Spleen (tissue), 13 donors: ENCODE measurements at places on chromosomes 3 and 15. TPM values are rescaled to one million over a fixed set of nuclear protein-coding genes. Genes with fewer than 3 reads are reported as not detected.
A peak's percentile ranks its signal among the peaks of the same experiment; 100 is the strongest.

DNA sequence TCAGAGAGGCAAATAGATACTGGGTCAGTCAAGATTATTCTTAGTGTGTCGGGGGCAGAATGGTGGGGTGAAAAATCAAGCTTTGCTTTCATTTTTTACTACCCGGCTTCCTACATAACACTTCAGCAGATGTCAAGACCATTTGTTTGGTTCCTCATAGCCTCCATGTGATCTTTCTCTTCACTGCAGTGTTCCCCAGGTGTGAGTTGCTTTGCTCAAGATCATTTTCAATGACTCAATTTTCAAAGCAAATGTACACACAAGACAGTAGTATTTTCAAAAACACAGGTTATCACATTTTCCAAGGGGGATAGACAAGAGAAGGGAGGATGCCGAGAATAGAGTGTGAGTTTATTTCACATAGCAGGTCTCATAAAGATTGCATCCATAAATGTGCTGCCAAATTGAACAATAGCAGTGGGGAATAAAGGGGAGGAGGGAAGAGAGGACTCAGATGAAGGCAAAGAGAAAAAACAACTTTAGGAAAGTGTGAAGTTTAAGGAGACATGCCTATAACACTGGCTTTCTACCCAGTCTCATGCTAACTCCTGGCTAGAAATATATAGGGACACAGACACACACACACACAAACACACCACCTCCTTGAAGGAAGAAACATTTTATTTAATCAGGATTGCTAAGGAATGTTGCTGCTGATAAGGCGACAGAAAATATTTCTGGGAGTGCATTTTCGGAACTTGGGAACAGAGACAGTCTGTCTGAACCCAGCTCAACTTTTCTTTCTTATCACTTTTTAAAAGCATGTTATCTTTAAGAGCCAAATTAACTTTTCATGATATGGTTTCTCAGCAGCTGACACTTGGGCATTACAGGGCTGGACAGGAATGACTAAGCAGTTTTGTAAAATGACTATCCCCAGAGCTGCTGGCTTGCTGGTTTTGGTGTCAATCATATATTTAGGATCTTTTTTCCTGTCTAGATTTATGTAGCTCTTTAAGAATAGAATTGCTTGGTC lies 402.4 kb downstream of the RBMS3 start:
- H3K27me3 ChIP-seq: no peaks in the 10 kb centered on the region
- H3K4me1 ChIP-seq: no peaks in the 10 kb centered on the region
- no peaks in the 10 kb centered on the region for H3K36me3 ChIP-seq
- no peak for DNase-seq
- no peak overlapping the region for H3K4me3 ChIP-seq
- peak overlapping the region; percentile 36 for H3K27ac ChIP-seq

GRCh38 chr3:106214641-106215040 lies 345.8 kb upstream of the CBLB start:
- no peak overlapping the region for H3K27ac ChIP-seq
- no peaks in the 10 kb centered on the region for H3K27me3 ChIP-seq
- no peak overlapping the region for H3K4me3 ChIP-seq
- no peak for DNase-seq
- no peaks in the 10 kb centered on the region for H3K4me1 ChIP-seq
- no peaks in the 10 kb centered on the region for H3K36me3 ChIP-seq

GRCh38 chr15:86558252-86558651 lies 478.6 kb downstream of the AGBL1 start:
- DNase-seq: no peak
- H3K4me1 ChIP-seq: no peaks in the 10 kb centered on the region
- H3K36me3 ChIP-seq: no peaks in the 10 kb centered on the region
- H3K4me3 ChIP-seq: no peak overlapping the region
- H3K27me3 ChIP-seq: no peaks in the 10 kb centered on the region

- H3K36me3 ChIP-seq: no peaks in the 10 kb centered on the region
- no peaks in the 10 kb centered on the region for H3K4me1 ChIP-seq
- H3K27ac ChIP-seq: no peak overlapping the region
- no peaks in the 10 kb centered on the region for H3K27me3 ChIP-seq
- no peak for DNase-seq
These were observed 259.6 kb upstream of the ZNF717 start for GRCh38 chr3:76044601-76045600.

FBXO40 gene
- not detected for total RNA-seq

GRCh38 chr3:188106887-188107830 lies 46.8 kb upstream of the LPP start:
- peaks cover 16% of the 10 kb centered on the region for H3K4me1 ChIP-seq
- no peak overlapping the region for H3K4me3 ChIP-seq
- DNase-seq: no peak
- no peak overlapping the region for H3K27ac ChIP-seq
- no peaks in the 10 kb centered on the region for H3K27me3 ChIP-seq

GOLGA8N gene
- total RNA-seq: 18.9 TPM

DNA sequence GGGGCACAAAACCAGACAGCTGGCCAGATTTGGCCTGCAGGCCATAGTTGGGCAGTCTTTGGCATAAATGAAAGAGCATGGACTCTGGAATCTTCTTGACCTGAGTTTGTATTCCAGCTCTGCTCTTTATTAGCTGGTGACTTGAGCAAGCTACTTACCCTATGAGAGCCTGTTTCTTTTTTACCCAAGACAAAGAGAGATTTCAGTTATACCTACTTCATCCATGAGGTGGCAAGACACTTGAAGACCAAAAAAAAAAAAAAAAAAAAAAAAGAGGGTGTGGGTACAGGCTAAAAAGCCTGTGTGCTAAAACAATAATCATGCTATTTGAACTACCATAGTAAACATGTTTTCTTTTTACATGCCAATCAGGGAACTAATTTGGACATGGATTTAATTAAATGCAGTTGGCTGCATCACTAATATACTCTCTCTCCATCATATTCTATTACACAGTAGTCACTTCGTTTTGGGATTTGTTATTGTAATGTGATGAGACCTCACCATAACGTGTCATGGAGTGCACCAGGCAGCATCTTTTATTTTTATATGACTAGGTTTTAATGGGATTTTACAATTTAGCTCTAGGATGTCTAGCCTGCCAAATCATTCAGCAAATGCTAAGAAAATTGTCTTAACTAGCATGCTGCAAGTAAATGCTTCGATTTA lies 109.2 kb upstream of the FHIT start:
- H3K4me1 ChIP-seq: no peaks in the 10 kb centered on the region
- H3K27me3 ChIP-seq: no peaks in the 10 kb centered on the region
- no peak for DNase-seq
- H3K27ac ChIP-seq: no peak overlapping the region

PLSCR1 gene
- 160 TPM for total RNA-seq

DNA sequence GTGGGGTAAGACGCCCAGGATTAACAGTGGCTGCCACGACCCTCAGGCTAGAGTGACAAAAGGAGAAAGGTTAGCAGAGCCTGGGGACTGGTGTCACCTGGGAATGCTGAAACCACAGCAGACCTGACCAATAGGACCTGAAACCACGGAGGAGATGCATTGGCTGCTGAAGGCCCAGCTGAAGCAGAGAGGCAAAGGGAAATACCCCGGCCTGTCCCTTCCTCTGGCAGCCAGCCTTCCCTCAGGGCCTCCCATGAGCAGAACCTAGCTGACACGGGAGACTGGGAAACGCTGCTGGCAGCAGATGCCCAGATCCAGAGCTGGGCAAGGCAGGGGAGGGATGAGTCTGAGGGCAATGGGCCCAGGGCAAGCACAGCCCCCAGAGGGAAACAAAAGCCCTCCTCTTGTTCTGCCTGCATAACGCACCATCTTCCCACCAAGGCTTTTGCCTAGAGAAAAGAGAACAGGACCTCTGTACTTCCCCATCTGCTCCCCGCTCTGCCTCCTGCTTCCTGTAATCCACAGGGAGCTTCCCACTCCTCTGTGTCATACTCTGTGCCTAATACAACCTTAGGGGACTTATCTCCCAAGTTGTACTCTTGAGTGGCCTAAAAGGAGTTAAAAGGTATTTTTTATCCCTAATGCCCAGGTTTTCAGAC lies 216.2 kb downstream of the ABHD5 start:
- no peaks in the 10 kb centered on the region for H3K27me3 ChIP-seq
- H3K4me1 ChIP-seq: peaks cover 16% of the 10 kb centered on the region
- peak overlapping the region; percentile 6 for H3K27ac ChIP-seq
- no peaks in the 10 kb centered on the region for H3K36me3 ChIP-seq

DNA sequence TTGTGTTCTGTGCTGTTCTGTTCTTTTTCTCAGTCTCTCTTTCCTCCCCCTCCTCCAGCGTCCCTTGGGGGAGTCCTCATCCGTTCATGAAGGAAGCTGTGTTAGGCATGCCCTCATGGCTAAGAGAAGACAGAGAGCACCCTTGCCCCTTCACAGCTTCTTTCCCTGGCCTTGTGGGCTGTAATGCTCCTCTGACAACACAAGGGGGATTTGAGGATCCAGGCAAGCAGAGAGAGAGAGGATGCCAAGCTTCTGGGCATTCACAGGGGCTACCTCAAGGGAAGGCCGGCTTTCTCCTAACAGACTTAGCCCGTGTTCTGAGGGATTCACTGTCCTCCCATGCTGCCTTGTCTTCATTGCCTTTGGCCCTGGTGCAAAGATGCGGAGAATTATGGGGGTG lies 389.5 kb downstream of the LRTM1 start:
- no peak overlapping the region for H3K27ac ChIP-seq
- no peaks in the 10 kb centered on the region for H3K27me3 ChIP-seq
- DNase-seq: no peak

GRCh38 chr3:17133632-17134545 lies 249.1 kb downstream of the PLCL2 start:
- no peak overlapping the region for H3K27ac ChIP-seq
- no peaks in the 10 kb centered on the region for H3K4me1 ChIP-seq
- H3K27me3 ChIP-seq: no peaks in the 10 kb centered on the region
- H3K4me3 ChIP-seq: no peak overlapping the region
- H3K36me3 ChIP-seq: no peaks in the 10 kb centered on the region

DNA sequence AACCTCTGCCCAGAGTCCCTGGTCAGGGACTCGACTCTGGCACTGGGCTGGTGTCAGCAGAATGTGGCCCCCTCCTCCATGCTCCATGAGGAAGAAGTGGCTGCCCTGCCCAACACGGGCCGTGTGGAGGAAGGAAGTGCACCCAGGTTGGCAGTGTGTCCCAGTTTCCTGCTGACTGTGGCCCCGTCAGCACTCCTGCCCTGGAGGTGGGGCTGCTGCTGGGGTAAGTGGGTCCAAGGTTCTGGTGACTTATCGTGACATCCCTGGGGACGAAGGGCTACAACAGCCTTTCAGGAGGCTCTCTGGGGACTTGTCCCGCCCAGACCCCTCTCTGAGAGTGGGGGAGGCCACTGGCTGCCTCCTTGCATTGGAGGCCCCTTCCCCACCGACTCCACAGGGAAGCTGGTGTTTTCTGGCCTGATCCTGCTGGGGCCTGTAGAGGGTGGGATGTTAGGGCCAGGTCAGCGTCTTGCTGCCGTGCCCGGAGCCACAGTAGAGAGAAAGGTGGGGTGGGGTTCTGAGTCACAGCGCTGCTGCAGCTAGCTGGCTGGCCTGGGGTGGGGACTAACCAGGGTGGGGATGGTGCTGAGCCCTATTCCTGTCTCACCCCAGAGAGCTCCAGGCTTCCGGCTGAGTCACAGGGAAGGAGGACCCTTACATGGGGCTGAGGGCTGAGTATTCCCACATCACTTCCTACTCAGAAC lies 10.5 kb downstream of the SEMA4B start:
- peaks cover 100% of the 10 kb centered on the region for H3K4me1 ChIP-seq
- H3K27ac ChIP-seq: peak overlapping the region; percentile 69
- H3K36me3 ChIP-seq: peaks cover 10% of the 10 kb centered on the region
- no peaks in the 10 kb centered on the region for H3K27me3 ChIP-seq
- peak; percentile 84 for DNase-seq

DNA sequence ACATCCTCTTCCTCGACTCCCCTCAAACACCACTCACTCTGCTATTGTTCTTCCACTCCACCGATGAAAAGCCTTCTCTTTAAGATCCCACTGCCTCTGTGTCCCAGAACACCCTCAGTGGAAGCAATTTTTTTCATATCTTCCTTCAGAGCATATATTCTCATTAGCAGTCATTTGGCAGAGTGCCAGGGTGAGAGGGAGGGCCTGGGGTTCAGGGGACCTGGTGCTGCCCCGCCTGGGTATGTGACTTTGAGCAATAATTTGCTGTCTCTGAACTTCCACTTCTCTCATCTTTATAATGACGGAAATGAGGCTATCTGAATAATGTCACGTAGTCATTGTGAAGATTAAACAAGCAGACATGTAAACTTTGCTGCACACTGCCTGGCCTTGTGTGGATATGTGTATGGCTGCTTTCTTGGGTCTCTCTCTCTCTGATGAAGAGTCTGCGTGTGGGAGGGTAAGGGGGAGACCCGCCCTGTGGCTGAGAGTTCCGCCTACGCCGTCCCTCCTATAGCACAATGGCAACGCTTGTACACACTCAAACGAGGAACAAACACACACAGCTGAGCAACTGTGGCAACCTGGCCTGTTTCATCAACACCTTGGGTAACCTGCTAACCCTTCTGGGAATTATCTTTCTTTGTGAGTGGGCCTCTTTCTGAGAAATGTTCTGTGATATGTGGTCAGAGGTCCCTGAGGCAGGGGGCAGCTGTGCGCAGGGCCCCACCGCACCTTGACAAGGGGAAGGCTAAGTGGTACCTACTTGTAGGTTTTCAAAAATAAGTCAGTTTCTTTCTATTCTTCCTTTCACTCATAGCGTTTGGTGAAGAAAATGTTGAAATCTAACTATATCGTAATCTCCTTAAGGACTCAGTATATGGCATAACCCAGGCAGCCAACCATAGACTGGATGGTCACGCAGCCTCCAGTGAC lies 369.8 kb downstream of the SV2B start:
- no peak overlapping the region for H3K4me3 ChIP-seq
- H3K27me3 ChIP-seq: no peaks in the 10 kb centered on the region
- peak; percentile 81 for DNase-seq
- H3K36me3 ChIP-seq: no peaks in the 10 kb centered on the region
- no peaks in the 10 kb centered on the region for H3K4me1 ChIP-seq

GRCh38 chr15:70031713-70032112 lies 66.0 kb downstream of the TLE3 start:
- H3K27ac ChIP-seq: no peak overlapping the region
- peaks cover 7% of the 10 kb centered on the region for H3K27me3 ChIP-seq
- H3K36me3 ChIP-seq: no peaks in the 10 kb centered on the region
- no peak overlapping the region for H3K4me3 ChIP-seq
- peaks cover 19% of the 10 kb centered on the region for H3K4me1 ChIP-seq

GRCh38 chr3:182412066-182412465 lies 381.2 kb upstream of the ATP11B start:
- DNase-seq: no peak
- H3K4me3 ChIP-seq: no peak overlapping the region
- no peaks in the 10 kb centered on the region for H3K36me3 ChIP-seq
- H3K27ac ChIP-seq: no peak overlapping the region
- no peaks in the 10 kb centered on the region for H3K27me3 ChIP-seq

- H3K4me3 ChIP-seq: no peak overlapping the region
- no peak overlapping the region for H3K27ac ChIP-seq
- DNase-seq: no peak
These were observed 31.0 kb downstream of the FGD5 start for GRCh38 chr3:14849638-14850230.

ICE2 gene
- 66.4 TPM for total RNA-seq

DNA sequence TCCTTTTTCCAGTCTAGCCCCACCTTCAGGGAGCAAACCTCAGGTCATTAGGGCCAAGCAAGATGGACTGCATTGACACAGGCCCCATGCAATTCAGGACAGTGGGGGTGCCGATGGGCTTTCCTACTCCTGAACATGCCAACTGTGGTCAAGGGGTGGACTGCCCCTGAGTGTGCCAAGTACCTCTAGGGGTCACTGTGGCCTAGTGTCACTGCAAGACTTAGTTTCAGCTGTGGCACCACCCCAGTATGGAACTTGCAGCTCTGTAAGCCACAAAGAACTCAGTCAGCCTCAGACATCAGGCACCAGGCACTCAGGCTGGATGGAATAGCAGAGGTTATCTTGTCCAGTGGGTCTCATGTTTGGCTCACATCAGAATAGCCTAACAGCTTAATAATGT lies 32.3 kb downstream of the EXOG start:
- H3K27me3 ChIP-seq: no peaks in the 10 kb centered on the region
- H3K4me3 ChIP-seq: no peak overlapping the region
- DNase-seq: no peak
- peaks cover 35% of the 10 kb centered on the region for H3K36me3 ChIP-seq
- H3K4me1 ChIP-seq: no peaks in the 10 kb centered on the region
- no peak overlapping the region for H3K27ac ChIP-seq

CYP1A2 gene
- total RNA-seq: not detected
